ENCODE measurements at places on chromosomes 5 and 9.
A peak's percentile ranks its signal among the peaks of the same experiment; 100 is the strongest.

GRCh38 chr9:4397917-4398316 lies 92.4 kb upstream of the SLC1A1 start:
- no peak for DNase-seq

GRCh38 chr5:144566747-144567420 lies 396.2 kb downstream of the KCTD16 start:
- no peak for DNase-seq

GRCh38 chr5:139707445-139708003 lies 59.4 kb downstream of the CXXC5 start:
- DNase-seq, result no peak

DNA sequence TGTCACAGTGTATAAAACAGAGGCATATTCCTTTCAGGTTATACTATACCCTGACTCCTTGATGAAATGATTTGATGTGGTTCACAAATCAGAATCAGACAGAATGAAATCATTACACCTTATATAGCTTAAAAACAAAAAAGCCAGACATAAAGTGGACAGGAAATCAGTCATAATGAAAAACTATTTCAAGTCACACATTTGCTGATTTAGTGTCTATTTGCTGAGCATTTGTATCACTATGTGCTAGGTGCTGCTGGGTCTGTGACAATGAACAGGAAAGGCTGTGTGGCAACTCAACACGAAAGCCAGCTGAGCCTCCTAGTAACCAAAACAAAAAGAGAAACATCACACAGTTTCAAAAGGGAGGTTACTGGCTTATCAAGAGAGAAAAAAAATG lies 194.0 kb downstream of the EFNA5 start:
- DNase-seq, result no peak

DNA sequence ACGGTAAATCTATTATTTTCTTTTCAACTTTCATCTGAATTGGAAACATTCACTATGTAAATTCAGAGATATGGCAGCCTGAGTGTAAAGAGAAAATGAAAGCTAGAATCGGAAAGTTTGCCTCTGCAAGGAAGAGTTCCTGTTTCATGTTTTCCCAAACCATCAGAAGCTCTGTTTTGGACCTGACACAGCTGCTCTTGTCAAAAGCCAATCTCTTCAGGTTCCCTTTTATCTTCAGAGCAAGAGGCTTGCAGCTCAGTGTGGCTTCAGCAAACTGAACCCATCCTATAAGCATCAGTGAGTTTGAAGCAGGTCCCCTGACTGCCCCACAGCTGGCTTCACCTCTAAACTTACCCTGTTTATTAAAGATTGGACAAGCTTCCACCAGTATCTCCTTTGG lies 1099.7 kb downstream of the DTWD2 start:
- no peak for DNase-seq

GRCh38 chr9:86241216-86241615 lies 18.2 kb downstream of the C9orf153 start:
- no peak for DNase-seq

- DNase-seq, result no peak
Observed at GRCh38 chr9:125387861-125388524, 126.4 kb downstream of the GAPVD1 start.

- DNase-seq, result peak; percentile 16
Observed at GRCh38 chr9:71683598-71684235, 84.6 kb downstream of the CEMIP2 start.

- no peak for DNase-seq
Observed at GRCh38 chr5:76716456-76717157, 681 bp downstream of the F2R start.

GRCh38 chr5:130198927-130199326 lies 294.7 kb downstream of the CHSY3 start:
- DNase-seq, result no peak

DNA sequence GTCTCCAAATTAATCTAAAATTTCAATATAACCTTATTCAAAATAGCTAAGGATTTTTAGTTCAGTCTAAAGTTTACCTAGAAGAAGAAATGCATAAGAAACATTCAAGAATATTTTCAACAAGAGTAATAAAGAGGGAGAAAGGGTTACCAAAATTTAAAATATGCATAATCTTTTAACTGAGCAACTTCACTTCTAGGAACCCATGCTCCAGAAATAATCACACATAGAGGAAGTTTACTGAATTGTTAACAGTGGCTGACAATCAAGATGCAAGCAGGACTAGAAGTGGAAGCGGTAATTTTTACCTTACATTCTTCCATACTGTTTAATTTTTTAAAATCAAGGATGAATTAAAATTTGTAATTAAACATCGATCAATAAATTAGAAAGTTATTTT lies 1.9 kb downstream of the PJA2 start:
- no peak for DNase-seq

DNA sequence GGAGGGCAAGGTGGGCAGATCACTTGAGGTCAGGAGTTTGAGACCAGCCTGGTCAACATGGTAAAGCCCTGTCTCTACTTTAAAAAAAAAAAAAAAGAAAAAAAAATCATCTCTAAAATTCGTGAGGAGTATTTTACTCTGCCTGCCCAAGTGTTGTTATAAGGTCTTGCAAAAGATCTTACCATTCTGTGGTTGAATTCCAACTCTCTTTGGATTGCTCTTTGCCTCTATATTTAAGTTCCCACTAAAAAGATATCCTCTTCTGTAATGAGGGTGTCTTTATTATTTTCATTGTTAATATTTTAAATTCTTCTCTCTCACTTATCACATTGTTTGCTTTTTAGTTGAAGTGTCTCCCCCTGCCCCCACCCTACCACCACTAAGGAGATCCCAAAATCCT lies 33.4 kb downstream of the CREBRF start:
- DNase-seq, result no peak

DNA sequence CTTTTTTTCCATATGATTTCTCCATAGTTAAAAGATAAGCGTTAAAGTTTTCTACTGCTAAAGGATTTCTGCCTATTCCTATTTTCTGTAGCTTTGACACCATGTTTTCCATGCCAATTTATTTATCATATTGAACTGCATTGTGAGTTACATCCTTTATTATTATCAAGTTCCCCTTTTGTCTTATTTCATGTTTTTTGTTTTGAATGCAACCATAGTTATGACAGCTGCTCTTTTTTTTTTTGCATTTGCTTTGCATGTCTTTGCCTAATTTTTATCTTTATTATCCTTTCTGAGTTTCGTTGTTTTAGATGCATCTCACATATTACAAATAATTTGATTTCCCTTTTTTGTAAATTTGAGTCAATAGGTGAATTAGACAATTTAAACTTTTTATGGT lies 161.5 kb downstream of the DEPDC1B start:
- no peak for DNase-seq

GRCh38 chr9:93471124-93471523 lies 17.7 kb upstream of the FAM120AOS start:
- DNase-seq, result no peak

DNA sequence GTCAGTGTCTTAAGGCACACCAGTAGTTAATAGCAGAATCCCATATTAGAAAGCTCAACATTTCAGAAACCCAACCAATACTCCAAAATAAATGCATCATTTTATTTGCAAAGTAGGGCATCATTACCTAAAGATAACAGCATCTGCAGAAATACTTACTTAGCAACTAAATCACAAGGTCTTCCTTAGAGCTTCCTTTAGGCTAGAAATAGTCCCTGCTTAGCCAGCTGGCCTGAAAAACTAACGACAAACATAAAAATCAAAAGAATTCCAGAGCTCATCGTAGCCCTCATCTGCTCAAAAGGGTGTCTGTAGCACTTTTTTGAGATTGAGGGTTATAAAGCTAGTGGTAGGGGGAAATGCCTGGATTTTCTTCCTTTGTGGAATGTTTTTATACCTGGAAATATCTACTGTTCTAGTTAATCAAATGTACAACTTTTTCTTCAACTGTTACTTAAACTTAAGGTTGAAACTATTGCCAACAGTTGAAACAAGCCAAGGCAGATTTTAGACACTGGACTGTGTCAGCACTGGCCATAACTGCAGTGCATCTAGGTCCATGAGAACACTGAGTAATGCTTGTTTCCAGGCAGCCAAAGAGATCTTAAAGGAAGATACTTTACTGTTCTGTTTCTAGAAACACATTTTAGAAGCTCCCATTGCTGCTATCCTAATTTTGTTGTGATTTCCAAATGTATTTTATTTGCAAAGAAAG lies 129.4 kb upstream of the RASA1 start:
- DNase-seq, result no peak

- DNase-seq, result no peak
Observed at GRCh38 chr5:121681229-121681855, 170.3 kb upstream of the FTMT start.

- peak; percentile 46 for DNase-seq
Observed at GRCh38 chr5:72556351-72557166, 49.3 kb upstream of the ZNF366 start.

DNA sequence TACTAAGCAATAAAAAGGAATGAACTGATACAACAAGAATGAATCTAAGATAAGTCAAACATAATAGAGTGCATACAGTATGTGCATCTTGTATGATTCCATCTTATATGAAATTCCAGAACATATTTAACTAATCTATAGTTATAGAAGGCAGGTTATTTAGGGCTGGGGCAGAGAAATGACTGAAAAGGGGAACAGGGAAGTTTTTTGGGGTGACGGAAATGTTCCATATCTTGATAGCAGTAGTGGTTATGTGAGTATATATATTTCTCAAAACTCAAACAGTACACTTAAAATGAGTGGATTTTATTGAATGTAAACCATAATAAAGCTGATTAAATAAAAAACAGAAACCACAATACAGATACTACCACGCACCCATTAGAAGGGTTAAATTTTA lies 24.6 kb downstream of the FBXW11 start:
- no peak for DNase-seq

DNA sequence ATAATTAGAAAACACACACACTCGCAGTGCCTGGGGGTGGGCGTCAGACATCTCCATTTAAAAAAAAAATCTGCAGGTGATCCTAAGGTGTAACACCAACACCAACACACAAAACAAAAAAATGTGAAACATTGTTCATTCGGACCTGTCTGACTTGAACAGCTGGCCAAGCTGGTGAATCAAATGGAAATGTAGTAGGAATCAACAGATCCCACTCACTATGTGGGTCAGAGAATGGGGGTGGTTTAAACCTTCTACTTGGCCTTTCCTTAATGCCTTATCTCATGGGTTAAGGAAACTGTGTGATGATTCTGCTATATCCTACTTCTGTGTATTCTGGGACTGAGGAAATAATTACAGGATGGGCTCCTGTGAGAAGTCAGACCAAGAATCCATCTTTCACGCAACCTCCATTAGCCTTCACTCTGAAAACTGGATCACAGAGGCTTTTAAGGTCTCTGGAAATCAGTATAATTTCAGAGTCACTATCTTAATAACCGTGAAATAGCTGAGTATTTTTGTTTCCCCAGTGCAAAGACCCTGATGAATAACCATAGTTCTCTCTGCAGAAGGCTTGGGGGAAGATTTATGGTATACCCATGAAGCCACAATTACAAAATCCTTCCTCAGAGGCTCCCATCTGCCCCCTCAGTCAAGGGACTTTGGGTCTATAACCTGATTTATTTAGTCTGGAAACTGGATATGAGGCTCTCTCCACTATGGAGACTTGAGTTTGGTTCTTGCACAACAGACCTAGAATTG lies 17.2 kb upstream of the MCCC2 start:
- peak; percentile 27 for DNase-seq

DNA sequence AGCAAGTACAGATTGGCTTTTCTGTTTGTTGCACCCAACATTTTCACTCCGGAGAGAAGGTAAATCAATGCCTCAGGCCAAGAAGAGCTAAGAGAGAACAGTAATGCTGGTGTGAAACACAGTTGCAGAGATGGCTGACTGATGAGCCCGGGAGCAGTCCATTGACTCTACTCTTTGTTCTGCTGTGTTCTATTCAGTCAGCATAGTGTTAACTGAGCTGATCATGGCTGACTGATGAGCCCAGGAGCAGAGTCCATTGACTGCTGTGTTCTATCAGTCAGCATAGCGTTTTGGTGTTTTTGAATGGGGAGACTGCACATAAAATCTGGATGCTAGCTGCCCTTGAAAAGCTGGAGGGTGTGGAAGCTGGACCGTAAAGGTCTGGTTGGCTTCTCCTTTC lies 141.4 kb downstream of the FRMD3 start:
- DNase-seq, result no peak

- no peak for DNase-seq
Observed at GRCh38 chr5:137921931-137922330, 32.7 kb downstream of the PKD2L2 start.

DNA sequence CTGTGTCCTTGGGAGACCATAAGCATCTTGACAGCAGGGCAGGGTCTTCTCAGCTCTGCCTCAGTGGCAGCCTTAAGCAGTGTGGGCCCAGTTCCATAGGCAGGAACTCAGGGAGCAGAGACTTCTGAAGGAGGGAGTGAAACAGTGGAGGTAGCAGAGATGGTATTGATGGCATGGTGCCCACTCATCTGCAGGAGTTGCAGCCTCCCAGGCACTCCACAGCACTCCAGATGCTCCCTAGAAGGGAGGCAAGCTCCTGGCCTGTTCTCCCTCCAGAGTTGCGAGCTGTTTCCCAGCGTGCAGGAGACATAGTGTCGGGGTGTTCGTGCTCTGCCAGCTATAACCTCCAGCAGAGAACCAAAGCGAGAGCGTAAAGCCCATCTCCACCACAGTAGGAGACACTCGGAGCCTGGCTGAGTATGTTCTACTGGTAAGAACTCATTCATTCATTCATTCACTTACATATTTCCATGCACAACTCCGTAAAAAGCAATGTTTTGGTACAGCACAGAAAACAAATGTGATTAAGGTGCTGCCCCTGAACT lies 31.4 kb upstream of the UNC5A start:
- DNase-seq, result no peak

DNA sequence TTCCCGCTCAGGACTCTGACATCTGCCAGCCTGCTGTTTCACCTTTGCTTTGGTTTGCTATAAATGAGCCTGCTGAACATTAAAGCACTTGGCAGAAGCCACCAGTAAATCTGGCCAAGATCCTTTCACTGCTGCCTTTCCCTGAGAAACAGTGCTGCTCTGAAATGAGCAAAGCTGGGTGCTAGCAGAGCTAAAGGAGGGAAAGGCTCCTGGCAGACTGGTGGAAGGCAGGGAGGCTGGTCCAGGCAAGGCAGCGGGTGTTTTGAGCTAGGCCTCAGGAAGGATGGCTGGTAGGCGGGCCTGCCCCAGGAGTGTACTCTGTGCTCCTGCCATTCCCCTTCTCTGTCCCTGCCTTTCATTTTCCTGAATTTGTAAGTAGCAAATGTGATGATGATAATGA lies 52.5 kb upstream of the PTGS1 start:
- DNase-seq, result no peak

GRCh38 chr5:150429410-150429873 lies 16.7 kb upstream of the CD74 start:
- DNase-seq, result no peak

DNA sequence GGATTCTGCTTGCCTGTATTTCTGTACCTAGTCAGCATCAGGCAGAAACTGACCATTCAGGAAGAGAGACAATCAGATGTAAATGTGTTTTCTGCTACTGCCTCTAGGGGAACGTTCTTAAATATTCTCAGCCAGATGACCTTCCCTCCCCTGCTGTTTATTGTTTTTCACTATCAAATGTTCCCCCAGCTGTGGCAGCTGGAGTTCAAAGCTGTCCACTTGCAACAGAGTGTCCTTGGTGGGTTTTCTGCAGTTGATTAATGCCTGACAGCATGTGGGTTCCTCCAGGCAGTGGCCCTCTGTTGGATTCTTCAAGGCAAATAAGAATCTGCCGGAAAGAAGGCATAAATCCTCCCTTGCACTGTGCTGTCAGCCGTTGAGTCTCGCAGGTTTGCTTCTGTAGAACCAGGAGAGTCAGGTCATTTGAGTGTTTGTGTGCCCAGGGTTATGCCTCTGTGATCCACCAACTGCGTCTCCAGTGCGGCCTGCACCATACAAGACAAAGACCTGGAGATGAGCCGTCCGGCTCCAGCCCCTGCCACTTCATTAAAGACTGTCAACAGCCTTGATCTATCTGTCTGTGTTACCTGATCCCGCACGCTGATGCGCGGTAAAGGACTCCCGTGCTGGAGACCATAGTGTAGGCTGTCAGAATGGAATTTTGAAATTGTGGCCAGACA lies 203.4 kb downstream of the GADD45G start:
- no peak for DNase-seq
